Coronary artery (tissue), 2 donors: ENCODE measurements at places on chromosomes 1 and 21.
A peak's percentile ranks its signal among the peaks of the same experiment; 100 is the strongest.

DNA sequence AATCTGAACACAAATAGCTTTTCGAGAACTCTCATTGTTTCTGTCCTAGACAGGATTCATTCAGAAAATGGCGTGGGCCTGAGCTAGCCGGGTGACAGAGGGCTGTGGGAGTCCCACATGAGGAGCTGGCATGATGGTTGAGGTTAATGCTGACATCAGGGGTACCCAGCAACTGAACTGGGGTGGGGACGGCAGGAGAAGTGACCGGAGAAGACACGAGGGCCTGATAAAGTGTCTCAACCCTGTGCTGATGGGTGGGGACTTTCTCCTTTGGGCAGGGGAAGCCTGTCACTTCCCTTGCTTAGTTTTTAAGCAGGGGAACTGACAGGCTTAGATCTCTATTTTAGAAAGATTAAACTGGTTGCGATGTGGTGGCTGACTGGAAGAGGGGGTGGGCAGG is 14.6 kb downstream of the CHIT1 start:
- DNase-seq = no peak

DNA sequence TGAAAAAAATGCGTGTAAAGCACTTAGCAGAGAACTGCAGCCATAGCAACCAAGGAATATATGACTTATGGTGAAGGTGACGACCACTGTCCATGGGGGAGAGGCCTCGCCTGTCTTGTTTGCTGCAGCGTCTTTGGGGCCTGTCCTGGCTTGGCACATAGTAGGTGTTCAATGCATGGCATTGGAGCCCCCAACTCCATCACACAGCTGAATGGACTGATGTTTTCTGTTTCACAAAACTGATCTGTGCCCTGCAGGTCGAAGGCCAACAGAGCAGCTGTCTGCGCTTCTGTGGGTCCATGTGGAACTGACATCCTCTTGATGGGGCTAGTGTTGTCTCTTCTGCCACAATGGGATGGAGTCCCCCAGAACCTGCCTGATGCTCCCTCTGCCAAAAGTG is 296.0 kb downstream of the PTPRU start:
- peak; percentile 1 for DNase-seq

- no peak for DNase-seq
Observed at GRCh38 chr1:178060789-178061556, 32.9 kb upstream of the RASAL2 start.

- DNase-seq = no peak
Observed at GRCh38 chr1:162067466-162067865, 2.0 kb upstream of the NOS1AP start.

- no peak for DNase-seq
Observed at GRCh38 chr1:236685205-236685916, 938 bp upstream of the ACTN2 start.

- DNase-seq = no peak
Observed at GRCh38 chr1:63042278-63042677, 258.3 kb downstream of the ATG4C start.

DNA sequence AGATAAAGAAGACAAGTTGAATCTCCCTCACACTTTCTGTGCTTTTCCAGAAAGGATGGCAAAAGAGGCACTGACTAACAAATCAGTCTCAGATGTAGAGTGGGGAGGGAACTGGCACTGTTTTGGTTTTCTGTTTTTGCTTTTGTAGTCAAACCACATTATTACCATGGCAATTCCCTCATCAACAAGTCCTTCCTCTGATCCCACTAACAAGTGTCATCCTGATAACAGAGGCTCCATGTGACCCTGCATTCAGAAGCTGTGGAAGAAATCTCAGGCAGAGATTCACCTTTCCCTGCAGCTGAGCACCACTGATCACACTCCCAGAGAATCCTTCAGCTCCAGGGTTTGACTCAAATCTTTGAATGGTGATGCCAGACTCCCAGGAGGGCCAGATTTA is 203.4 kb downstream of the TNR start:
- DNase-seq = no peak

GRCh38 chr1:209382231-209383100 is 201.0 kb upstream of the CAMK1G start:
- DNase-seq = no peak

- DNase-seq = no peak
Observed at GRCh38 chr1:54986533-54986932, 6.1 kb downstream of the TMEM61 start.

GRCh38 chr1:119367432-119368124 is 1.0 kb upstream of the HAO2 start:
- no peak for DNase-seq

GRCh38 chr1:234393190-234393589 is 19.9 kb downstream of the COA6 start:
- DNase-seq = no peak

DNA sequence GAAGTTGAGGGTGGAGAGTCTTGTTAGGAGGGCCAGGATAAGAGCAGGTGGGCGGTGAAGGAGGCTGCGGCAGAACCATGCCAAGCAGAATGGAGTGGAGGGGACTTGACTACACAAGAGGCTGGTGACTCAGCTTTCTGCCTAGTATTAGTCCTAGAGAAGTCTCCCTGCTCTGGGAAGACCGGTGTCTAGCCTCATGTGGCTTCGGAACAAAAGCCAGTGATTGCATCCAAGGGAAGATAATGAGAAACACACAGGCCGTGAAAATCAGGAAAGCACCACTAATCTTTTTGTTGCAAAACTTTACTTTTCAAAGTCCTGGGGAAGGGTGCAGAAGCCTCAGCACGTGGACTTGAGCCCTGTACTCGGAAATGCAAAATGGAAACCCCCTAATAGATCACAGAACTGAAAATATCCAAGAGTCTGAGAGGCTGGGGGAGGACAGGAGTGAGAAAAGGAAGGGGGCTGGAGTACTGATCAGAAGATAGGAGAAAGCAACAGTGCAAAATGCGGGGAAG is 31.4 kb downstream of the DDR2 start:
- no peak for DNase-seq

DNA sequence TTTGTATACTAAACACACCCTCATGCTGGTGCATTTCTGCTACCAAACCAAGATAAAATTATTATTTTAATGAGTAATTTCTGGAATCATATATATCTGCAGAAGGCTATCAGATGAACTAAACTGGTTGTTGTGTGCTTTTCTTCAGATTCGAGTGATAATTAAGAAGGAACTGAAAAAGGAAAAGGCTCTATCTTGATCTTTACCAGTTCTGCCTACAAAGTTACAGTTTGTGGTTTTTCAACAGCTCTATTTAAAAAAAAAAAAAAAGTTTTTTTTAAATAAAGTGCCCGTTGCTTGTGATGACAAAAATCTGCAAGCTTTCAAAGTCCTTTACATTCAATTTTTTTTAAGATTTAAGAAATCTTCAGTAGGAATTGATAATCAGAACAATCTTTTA is 13.6 kb downstream of the DENND1B start:
- DNase-seq = no peak

- DNase-seq = no peak
Observed at GRCh38 chr1:173864179-173864867, 3.5 kb downstream of the GAS5 start.

DNA sequence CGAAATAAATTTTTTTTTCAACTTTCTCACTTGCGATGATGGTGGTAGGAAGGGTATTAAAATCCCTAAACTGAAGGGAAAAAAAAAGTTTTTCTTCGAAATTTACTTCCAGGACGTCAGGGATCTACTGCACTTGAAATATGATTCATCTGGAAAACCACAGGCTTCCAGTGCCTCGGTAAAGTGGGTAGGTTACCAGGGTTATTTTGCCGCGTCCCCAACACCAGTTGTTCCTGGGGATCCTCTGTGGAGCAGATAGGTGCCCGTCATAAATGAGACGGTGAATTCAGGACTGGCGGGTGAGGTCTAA is 773 bp downstream of the RABIF start:
- DNase-seq = no peak

DNA sequence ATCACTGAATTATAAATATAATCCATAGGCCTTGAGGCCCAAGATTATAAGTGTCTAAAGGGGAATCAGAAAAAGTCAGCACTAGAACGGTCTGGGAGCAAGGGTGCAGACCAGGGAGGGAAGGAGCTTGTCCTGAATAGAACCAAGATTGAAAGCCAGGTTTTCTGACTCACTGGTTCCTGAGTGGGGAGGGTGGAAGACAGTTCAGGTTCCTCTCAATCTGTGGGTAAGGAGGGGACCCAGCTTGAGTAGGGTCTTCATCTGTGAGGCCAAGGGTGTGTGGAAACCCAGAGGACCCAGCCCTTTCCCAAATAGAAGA is 842 bp downstream of the LENEP start:
- DNase-seq = no peak

GRCh38 chr1:103783944-103784377 is 34.3 kb downstream of the AMY1C start:
- no peak for DNase-seq

GRCh38 chr1:157521056-157521455 is 31.3 kb downstream of the FCRL5 start:
- DNase-seq = no peak
